ENCODE measurements at places on chromosomes 1 and 21.

DNA sequence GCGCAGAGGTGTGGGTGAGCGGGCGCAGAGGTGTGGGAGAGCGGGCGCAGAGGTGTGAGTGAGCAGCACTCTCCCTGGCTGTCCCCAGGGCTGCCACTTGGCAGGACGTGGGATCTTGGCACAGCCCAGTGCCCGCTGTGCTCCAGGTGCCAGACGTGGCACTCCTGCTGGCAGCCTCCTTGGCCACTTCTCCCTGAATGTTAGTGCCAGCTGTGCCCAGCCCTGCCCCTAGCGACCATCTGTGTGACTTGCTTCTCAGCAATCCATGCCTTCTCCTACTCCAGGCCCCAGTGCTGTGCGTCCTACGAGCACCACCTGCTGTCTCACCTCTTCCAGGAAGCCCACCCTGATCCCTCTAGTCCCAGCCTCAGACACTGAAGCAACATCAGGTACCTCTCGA, 30.5 kb downstream of the KRTAP10-1 start:
- no peak for DNase-seq

GRCh38 chr1:30194046-30194619, 529.3 kb downstream of the MATN1 start:
- DNase-seq: no peak

GRCh38 chr1:151948506-151948905, 39.2 kb upstream of the THEM4 start:
- DNase-seq: no peak

DNA sequence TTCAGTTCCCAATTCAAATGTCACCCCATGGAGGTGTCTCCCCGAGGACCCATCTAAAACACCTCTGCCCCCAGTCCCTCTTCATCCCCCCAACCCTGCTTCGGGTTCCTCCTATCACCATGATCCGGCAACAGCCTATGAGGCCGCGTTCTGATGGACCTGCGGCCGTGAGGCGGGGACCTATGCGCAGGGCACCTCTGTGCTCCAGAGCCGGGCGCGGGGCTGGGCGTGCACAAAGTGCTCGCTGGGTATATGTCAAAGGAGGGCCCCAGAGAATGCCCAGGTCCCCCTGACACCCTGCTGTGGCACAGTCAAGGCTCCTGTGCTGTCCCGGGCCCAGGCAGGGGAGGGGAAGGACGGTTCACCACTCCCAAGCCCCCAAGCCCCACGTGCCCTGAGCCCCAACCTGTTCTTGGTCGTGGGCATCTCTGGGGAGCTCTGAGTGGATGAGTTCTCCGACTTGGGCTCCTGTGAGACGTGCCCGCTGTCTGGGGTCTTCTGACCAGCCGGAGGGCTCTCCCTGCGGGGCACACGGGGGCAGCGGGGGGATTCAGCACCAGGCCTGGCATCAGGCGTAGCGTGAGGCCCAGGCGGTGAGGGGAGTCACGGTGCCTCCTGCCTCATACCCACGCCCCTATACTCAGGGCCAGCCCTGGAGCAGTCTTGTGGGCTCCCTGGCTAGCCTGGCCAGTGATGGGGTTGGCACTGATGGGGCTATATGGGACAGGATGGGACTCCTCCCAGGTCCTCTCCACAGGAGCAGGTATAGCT, 67.7 kb downstream of the RAP1GAP start:
- no peak for DNase-seq

DNA sequence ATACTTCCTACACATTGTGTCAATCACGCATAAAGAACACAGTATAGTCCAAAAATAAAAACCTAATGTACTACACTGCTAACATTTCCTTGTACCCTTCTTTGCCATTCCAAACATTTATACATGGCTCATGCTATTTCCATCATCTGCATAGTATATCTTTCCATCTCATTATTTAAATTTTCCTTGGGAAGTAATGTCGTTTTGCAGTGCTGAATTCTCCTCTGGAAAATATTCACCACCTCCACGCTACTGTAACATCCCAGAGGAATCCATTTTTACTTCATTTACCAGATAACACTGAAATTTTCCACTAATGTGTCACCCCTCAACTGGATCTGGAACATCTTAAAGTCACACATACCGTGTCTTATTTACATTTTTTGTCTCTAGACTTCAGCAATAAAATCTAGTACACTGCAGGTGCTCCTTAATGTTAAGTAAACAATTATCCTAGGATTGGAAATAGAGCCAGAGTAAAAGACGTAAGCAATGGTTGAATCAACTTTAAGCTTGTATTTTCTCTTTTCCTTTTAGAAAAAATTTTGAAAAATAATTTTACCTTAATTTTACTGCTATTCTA, 881.0 kb downstream of the AMY1C start:
- no peak for DNase-seq

GRCh38 chr1:237171454-237172117, 129.6 kb downstream of the RYR2 start:
- DNase-seq: no peak

- DNase-seq: no peak
Measured at GRCh38 chr1:48114596-48115382, 107.7 kb upstream of the SLC5A9 start.

DNA sequence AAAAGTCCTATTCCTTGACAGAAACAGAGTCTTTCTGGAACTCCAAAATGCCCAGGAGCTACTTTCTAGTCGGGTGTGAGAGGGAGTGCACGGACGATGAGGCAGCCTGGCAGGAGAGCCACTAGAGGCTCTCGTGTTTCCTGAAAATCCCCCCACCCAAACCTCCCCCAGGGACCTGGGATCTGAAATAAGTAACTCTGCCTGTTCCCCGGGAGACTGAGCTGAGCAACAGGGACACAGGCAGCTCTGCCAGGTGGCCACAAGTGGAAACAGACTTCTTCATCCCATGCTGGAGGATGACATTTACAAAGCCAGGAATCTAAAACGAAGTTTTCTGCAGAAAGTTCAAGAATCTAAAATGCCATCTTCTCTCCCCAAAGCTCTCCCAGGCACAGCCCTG, 77.1 kb downstream of the ITPKB start:
- no peak for DNase-seq

GRCh38 chr1:68377098-68377497, 72.7 kb downstream of the RPE65 start:
- no peak for DNase-seq

DNA sequence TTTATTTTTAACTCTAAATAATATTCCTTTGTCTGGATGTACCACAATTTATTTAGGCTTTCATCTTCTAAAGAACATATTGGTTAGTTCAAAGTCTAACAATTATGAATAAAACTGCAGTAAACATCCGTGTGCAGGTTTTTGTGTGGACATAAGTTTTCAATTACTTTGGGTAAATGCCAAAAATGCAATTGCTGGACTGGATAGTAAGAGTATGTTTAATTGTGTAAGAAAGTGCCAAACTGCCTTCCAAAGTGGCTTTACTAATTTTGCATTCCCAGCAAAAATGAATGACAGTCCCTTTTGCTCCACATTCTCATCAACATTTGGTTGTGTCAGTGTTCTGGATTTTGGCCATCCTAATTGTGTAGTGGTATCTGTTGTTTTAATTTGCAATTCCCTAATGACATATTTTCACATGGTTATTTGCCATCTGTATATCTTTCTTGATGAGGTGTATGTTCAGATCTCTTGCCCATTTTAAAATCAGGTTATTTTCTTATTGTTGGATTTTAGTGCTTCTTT, 113.8 kb downstream of the DPYD start:
- no peak for DNase-seq

DNA sequence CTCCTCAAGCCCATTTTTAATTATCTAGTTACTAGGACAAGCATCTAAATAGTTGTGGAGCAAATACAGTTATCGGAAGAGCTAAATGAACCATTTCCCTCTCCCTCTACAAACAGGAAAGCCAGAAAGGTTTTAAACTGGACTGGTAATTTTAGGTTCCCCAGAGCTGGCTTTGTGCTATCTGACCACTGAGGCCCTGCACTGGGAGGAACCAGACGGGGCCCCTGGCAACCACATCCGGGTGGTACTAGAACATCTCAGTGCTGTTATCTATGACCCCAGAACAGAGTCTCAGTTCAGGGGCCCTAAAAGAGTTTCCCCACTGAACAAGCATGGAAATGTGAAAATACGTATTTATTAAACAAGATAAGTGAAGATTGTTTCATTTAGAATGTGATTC, 7.7 kb upstream of the RSPH1 start:
- DNase-seq: no peak

GRCh38 chr1:245797592-245798348, 643.0 kb downstream of the KIF26B start:
- DNase-seq: no peak

- no peak for DNase-seq
Measured at GRCh38 chr1:117985239-117985638, 55.7 kb downstream of the WDR3 start.

GRCh38 chr1:159430985-159431384, 1.0 kb upstream of the OR10J4 start:
- no peak for DNase-seq

GRCh38 chr21:46662765-46663500, 27.5 kb downstream of the PRMT2 start:
- DNase-seq: no peak

DNA sequence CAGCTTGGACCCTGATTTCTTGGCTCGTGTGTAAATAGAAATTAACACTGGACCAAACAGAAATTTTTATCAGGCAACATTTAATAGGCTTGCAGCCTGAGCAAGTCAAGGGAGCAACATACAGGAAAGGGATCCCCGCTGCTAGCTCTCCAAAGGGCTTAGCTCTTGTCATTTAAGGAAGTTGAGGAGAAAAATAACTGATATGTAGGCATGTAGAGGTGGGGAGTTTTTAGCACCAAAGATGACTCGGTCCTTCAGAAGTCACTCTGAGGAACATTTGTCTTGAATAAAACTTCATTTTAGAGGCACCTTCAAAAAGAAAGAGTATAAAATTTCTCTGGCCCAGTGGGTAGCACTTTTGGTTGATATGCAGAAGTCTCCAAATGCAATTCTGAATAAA, 27.1 kb downstream of the GBP2 start:
- DNase-seq: no peak

- no peak for DNase-seq
Measured at GRCh38 chr1:17188889-17189631, 15.9 kb upstream of the PADI1 start.

DNA sequence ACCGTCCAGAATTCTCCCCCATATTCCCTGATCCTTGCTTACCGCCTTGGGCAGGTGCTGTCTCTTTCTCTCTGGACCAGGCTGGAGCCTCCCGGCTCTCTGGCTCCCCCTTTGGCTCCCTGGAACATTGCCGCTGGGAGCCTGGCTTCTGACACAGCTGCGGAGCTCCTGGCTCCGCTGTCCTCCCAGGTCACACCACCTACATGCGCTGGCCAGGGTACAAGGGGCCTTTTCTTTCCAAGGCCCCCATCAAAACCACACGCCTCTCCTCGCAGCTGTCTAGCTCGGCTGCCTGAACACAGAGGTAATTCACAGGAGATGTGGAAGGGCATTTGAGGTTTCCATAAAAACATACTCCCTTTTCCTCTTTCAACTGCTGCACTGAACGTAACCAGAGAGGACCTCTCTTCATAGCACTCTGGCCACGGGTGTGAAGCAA, 7.5 kb upstream of the ZNF648 start:
- no peak for DNase-seq

- no peak for DNase-seq
Measured at GRCh38 chr1:1914101-1914970, 724 bp upstream of the CALML6 start.

- DNase-seq: no peak
Measured at GRCh38 chr1:112557385-112557784, 48.6 kb downstream of the WNT2B start.

DNA sequence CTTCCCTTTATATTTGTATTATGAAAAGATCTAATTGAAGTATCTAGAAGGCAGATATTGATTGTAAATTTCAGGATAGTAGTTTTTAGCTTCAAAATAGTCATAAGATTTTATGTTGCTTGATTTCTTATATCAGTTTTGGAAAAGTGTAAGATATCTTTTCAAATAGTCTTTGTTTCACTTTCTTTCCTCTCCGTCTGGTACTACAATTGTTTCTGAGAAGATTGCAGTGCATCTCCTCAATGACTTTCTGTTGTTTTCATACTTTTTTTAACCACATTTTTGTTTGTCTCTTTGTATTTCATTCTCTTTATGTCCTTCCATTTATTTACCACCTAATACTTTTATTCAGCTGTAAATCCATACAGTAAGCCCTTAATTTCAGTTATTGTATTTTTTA, 964.6 kb upstream of the B3GALT2 start:
- no peak for DNase-seq

DNA sequence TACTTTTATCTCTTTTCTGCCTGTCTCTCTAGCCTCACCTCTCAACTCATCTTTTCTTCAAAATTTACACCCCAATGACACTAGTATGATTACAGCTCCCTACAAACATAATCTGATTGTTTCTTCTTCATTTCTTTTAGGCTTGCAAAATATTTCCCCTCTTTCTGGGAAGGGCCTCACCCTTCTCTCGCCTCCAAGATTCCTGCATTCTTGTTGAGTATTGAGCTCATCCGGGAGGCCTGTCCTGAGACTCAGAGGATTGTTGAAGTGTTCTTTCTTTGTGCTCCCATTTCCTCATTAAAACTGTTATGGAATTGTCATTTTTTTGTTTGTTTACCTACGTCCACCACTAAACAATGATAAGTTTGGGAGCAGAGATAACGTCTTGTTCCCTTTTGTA, 99.1 kb upstream of the CHRM3 start:
- no peak for DNase-seq

- no peak for DNase-seq
Measured at GRCh38 chr1:41690331-41690730, 205.8 kb upstream of the EDN2 start.

DNA sequence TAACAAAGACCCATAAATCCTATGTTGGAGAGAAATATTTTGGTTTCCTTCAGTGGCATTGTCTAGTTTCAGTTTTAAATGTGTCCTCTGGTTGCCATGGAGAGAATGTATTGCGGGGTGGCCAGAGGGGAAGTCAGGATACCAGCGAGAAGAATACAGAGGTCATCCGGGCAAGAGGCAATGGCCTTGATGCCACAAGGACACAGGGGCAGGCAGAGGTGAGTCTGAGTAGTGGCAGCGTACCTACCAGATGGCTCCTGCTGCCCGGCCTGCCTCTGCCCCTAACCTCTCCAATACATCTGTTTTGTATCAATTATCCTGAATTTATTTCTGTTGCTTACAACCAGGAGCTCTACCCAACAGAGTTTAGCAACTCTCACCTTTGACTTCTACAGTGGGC, 14.9 kb downstream of the KLHDC7A start:
- DNase-seq: no peak

GRCh38 chr21:26027696-26028095, 142.9 kb downstream of the APP start:
- no peak for DNase-seq

GRCh38 chr1:225366552-225366951, 61.3 kb downstream of the LBR start:
- DNase-seq: no peak

- no peak for DNase-seq
Measured at GRCh38 chr1:204617256-204618147, 68.0 kb downstream of the LRRN2 start.
